ENCODE measurements at places on chromosomes 16 and 17.
A peak's percentile ranks its signal among the peaks of the same experiment; 100 is the strongest.

- DNase-seq, result no peak
Observed at GRCh38 chr16:12113523-12114345, 137.2 kb downstream of the SNX29 start.

DNA sequence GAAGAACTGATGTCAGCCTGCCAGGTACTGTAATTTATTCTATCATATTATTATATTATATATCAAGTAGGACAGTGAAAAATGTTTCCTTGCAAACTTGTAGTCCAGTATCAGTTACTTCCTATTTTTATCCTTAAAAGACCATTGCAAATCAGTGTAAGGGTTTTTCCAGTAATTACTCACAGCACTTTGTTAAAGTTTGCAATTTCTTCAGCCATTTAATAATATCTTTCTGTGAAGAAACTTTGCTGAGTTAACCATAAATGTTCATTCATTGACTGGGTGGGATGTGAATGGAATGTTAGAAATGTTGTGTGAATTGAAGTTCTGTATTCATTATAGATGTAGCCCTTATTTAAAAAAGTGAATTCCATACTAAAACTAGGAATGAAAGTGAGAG lies 26.7 kb downstream of the HAPSTR1 start:
- no peak for DNase-seq

- no peak for DNase-seq
Observed at GRCh38 chr16:24497440-24497839, 41.9 kb upstream of the RBBP6 start.

GRCh38 chr17:45413498-45413923 lies 19.2 kb downstream of the ARHGAP27 start:
- no peak for DNase-seq

GRCh38 chr16:586047-586644 lies 3.7 kb upstream of the RAB40C start:
- DNase-seq, result no peak

DNA sequence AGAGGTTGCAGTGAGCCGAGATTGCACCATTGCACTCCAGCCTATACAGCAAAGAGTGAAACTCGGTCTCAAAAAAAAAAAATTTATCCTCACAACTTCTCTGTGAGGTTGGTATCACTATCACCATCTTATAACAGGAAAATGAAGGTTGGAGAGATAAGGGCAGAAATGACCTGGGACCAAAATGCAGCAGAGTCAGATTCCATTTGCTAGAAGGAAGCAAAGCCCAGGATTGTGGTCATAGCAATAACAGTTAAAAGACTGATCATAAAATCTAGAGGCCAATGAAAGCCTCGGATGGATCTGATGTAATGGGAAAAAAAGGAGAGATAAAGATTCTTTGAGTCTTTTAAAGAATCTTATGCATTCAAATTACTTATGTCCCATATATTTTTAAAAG lies 69.6 kb upstream of the TEKT1 start:
- no peak for DNase-seq

- DNase-seq, result no peak
Observed at GRCh38 chr17:79779661-79780365, 1.9 kb downstream of the CBX2 start.

GRCh38 chr16:79728048-79728922 lies 127.7 kb upstream of the MAF start:
- no peak for DNase-seq

- DNase-seq, result no peak
Observed at GRCh38 chr16:80463326-80463725, 77.5 kb upstream of the DYNLRB2 start.

GRCh38 chr16:14011846-14012245 lies 59.3 kb upstream of the MRTFB start:
- DNase-seq, result no peak

- no peak for DNase-seq
Observed at GRCh38 chr17:38451840-38452529, 23.7 kb downstream of the ARHGAP23 start.

DNA sequence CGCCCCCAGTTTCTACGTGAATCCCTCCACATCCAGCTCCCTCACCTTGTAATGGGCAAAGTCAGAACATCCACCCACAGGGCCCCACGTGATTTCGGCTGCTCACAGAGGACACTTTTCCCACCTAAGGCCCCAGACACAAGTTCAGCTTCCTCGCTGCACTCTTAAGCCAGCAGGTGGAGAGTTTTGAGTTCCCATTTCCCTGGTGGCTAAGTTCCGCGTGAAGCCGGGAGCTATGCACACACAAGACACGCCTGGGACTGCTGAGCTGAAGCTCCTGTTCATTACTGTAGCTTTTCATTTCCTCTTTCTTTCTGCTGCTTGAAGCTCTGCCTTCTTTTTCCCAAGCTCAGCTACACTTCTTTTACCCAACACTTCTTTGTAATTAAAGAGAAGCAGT lies 273.8 kb downstream of the NPIPA8 start:
- DNase-seq, result no peak

- no peak for DNase-seq
Observed at GRCh38 chr17:67759355-67760171, 41.8 kb downstream of the NOL11 start.

DNA sequence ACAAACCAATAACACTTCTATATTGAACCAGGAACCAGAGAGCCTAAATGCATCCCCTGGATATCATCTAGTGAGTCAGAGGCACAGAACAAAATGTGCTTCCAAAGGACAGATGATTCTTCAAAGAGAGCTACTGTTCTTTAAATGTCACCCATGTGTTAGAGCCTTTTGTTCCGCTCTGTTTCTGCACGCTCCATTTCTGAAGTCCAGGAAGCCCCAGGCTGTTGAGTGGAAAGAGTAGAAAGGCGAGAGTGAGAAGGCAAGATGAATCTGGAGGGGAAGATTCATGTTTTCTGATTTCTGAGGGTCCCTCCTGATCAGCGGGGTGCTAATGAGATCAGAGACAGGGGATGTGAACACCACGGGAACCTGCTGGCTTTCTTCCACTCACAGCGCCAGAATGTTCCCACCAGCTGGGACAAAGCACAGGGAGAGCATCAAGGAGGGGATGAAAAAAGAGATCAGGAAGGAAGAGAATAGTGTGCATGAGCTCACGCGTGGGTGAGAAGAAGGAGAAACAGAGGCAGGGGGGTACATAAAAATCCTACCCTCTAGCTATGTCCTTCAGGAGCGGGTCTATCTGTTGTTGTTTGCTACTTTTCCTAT lies 559.9 kb upstream of the HSBP1 start:
- no peak for DNase-seq

- no peak for DNase-seq
Observed at GRCh38 chr16:11219178-11219577, 36.8 kb downstream of the SOCS1 start.

GRCh38 chr16:72372087-72373045 lies 200.4 kb upstream of the PMFBP1 start:
- no peak for DNase-seq

GRCh38 chr17:33113276-33113990 lies 121.8 kb downstream of the SPACA3 start:
- DNase-seq, result no peak

GRCh38 chr17:18176176-18176575 lies 7.5 kb upstream of the ALKBH5 start:
- DNase-seq, result no peak

- DNase-seq, result no peak
Observed at GRCh38 chr17:74235040-74235581, 21.7 kb downstream of the TTYH2 start.

DNA sequence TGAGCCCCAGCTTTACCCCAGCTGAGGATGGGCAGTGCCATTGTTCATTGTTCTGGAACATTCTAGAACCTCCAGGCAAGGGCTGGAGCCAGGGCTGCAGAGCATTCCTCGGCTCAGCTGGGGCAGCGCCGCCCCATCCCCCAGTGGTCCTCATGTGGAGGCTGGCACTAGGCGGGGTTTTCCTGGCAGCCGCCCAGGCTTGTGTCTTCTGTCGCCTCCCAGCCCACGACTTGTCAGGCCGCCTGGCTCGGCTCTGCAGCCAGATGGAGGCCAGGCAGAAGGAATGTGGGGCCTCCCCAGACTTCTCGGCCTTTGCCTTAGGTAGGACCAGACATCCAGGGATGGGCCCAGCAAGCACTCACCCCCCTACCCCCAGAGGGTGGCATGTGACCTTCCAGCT lies at the start of gene TMEM95:
TMEM95 (plus strand) TSS at position 104 of the 400 bp plus-strand sequence; CDS start at position 153, 49 bp downstream.
- DNase-seq, result no peak

DNA sequence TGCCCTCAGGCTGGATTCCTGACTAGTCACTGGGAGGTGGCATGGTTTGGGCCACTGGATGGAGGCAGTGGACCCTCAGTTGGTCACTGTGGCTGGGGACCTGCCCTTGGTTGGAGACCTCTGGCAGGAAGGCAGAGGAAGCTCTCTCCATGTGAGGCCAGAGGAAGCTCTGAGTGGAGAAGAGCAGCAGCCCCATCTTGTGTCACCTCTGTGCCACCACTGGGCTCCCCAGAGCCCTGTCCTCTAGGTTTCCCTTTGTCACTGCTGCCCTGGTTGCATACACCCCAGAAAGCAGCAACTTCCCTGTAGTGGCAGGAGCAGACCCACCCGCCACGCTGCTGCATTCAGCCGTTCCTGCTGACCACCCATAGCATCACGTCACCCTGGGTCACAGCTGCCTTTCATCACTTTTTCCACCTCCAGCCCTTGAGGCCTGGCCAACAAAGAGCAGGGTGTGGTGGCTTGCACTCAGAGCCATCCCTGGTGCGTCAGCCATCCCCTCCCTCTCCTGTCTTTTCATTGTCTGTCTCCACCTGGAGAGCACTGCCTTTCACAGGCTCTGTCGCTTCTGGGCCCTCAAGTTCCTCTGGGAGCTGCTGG lies 11.9 kb downstream of the CTRL start:
- no peak for DNase-seq

GRCh38 chr16:31714903-31715504 lies 158.6 kb upstream of the ZNF267 start:
- no peak for DNase-seq

GRCh38 chr16:12646490-12647274 lies 157.0 kb downstream of the CPPED1 start:
- DNase-seq, result peak; percentile 14

DNA sequence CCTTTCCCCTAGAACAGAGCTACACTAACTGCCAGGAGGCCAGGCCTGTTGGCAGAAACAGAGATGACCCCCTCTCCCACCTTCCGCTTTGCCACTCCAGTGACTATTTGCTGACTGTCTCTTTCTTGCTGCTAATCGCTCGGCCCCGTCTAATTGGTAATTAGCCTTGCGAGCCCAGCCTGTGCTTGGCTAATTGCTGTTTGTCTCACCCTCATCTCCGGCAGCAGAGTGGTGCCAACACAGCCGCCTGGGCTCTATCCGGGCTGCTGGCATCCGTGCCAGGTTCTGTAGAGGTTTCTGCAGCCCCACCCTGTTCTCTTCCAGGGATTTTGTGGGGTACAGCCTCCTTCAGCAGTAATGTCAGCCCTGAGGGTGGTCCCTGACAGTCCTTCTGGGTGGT lies 27.4 kb upstream of the PHB1 start:
- DNase-seq, result no peak

GRCh38 chr17:38333635-38334295 lies 10.0 kb downstream of the GPR179 start:
- DNase-seq, result peak; percentile 36

- DNase-seq, result no peak
Observed at GRCh38 chr17:6948562-6948961, 47.3 kb upstream of the ALOX12 start.

- DNase-seq, result no peak
Observed at GRCh38 chr17:45963889-45964288, 35.2 kb upstream of the STH start.

DNA sequence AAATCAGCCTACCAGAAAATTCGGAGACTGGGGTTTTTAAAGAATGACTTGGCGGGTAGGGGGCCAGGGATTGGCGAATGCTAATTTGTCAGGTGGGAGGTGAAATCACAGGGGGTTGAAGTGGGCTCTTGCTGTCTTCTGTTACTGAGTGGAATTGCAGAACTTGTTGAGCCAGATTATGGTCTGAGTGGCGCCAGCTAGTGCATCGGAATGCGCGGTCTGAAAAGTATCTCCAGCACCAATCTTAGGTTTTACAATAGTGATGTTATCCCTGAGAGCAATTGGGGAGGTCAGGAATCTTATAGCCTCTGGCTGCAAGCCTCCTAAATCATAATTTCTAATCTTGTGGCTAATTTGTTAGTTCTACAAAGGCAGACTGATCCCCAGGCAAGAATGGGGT lies 762 bp upstream of the RBL2 start:
- DNase-seq, result no peak

GRCh38 chr17:28860363-28860808 lies 5.6 kb downstream of the ERAL1 start:
- no peak for DNase-seq

DNA sequence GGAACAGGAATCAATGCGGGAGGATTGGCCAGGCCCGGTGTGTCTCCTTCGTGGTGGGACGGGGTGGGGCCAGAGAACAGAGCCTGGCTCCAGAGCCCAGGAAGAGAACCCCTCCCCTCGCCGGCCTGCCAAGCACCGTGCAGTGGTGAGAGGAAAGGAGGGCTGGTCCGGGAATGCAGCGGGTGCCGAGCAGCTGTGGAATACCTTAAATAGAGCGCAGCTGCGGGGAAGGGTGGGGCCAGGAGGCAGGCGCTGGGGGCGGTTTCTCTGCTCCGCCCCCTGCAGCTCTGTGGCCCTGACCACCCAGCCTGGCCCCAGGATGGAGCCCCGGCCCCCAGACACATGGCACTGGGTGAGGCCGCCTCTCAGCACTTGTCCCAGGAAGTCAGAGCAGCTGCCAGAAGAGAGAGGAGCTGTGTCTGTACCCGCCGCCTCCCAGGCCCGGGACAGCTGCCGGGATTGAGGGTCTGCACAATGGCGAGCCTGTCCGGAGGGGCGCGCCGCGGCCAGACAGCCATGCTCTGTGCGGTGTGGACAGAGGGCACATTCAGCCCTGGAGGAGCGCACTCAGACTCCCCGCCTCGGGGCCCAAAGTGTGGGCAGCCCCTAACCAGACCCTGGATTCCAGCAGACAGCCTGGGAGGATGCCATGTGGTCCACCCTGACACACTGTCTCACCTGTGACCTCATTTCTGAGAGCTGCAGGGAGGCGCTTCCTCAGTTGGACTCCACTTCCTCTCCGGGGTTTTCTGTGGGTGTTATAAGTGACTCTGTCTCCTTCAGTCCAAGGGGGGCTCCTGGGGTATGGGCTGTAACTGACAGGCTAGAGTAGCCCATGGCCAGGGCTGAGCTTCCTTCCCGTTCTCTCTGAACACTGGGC lies 268.8 kb downstream of the SEC14L1 start:
- DNase-seq, result no peak

GRCh38 chr17:34009912-34010311 lies 245.2 kb upstream of the CCL2 start:
- DNase-seq, result no peak

DNA sequence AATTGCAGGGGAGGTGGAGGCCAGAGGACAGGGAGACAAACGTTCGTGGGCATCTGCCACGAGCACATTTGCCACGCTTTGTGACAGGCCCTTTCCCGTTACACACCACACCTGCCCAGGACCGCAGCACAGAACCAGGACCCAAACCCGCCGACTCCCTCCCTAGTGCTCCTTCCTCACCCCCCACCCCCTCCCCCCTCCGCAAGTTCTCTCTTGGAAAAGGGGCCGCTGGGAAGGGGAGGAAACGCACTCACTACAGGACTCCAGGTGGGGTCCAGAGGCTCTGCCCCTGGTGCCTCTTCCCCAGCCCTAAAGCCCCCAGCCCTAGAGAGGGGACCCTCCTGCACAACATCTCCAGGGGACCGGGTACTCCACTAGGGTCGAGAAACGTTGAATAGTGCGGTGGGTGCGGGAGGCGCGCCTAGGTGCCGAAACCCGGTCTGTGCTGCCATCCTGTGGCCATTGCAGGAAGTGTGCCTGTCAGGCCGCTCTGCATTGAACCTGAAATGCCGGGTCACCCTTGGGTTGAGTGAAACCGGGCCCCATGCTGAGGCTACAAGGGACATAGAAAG lies 21.9 kb upstream of the EIF1 start:
- DNase-seq, result peak; percentile 89

GRCh38 chr16:74657870-74658642 lies 8.6 kb downstream of the RFWD3 start:
- no peak for DNase-seq

GRCh38 chr16:51072591-51072990 lies 78.5 kb downstream of the SALL1 start:
- DNase-seq, result no peak
